ENCODE measurements at places on chromosomes 3 and 15. TPM values are rescaled to one million over a fixed set of nuclear protein-coding genes. Genes with fewer than 3 reads are reported as not detected.

TRPM1 gene
- total RNA-seq = not detected

EPHB1 gene
- under 0.01 TPM for total RNA-seq

PLCH1 gene
- total RNA-seq = not detected

OIP5 gene
- 23.1 TPM for total RNA-seq

ATP2B2 gene
- not detected for total RNA-seq

ACSBG1 gene
- not detected for total RNA-seq

SKOR1 gene
- under 0.01 TPM for total RNA-seq

AADACL2 gene
- not detected for total RNA-seq
